ENCODE measurements at places on chromosomes 7 and 10.

DNA sequence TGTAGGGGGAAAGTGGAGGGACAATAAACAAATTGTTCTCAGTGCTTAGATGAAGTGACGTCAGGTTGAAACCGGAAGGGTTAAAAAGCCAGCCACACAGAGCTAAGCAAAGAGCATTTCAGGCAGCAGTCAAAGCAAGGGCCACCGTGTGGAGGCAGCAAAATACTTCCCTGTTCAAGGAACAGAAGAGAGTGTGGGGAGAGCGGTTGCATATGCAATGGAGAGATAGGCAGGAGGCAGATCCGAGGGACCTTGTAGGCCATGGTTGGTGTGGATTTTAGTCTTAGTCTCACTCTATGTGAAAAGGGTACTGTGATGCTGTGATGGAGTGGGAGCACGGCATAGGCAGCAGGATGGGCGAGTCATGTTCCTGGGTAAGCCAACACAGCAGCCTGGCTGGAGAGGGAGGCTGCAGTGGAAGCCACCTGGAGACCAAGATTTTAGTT, 3.8 kb upstream of the STN1 start:
- DNase-seq: no peak

GRCh38 chr7:66950311-66950710, 29.3 kb downstream of the TMEM248 start:
- no peak for DNase-seq

GRCh38 chr7:134804854-134805253, 25.4 kb downstream of the CALD1 start:
- DNase-seq: no peak

DNA sequence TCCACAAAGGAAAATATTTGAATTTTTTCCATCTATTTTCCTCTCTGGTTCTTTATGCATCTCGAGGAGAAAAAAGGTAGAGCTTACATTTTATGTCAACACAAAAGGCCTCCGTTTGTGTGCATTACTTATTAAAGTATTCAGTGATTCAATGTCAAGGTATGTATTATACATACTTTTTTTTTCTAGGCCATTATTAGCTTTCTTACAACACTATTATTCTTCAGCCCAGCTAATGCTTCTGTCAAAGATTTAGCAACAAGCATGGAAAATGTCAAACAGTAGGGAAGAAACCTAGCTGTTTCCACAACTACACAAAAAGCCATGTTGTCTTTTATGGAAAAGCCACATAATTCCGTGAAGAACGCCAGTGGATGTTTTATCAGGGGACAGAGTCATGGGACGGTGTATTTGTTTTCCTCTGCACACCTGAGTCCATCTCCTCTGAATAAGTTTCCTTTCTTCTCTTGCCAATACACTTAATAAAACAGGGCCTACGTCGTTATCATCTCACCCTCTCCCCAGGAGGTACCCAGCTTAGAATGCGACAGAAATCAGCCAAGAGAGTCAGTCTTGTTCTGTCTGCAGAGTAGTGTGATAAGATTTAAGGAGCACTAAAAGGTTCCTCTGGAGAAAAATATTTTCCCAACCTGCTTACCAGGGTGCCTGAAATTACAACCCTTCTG, 209.7 kb upstream of the AUTS2 start:
- no peak for DNase-seq

GRCh38 chr10:7199152-7199760, 211.6 kb downstream of the SFMBT2 start:
- no peak for DNase-seq

DNA sequence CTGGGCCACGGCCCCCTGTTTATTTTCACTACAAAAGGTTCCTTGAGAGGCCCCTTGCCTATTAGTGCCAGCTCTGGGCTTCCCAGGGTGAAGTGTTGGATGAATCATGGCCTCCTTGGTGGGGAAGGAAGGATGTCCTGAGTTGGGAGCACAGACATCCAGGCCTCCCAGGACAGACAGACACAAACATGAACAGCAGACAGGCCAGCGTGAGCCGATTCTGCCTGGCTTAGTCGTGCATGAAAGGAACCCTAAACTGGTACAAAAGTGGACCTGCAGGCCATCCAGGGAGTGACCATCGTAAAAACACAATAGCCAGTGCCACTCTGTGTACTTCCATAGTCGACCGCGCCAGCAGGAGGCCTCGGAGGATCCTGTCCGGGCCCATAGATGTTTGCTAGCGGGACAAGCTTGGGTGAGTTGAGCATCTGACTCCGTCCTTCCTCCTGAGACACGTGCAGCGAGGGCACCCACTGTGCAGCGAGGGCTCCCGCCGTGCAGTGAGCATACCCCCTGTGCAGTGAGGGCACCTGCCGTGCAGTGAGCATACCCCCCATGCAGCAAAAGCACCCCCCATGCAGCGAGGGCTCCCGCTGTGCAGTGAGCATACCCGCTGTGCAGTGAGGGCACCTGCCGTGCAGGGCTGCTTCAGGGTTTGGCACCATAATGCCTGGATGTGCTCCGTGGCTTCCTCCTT, 51.3 kb upstream of the PRKAR1B start:
- DNase-seq: no peak

- DNase-seq: no peak
Observed at GRCh38 chr10:130507461-130507860, 371.3 kb downstream of the GLRX3 start.

DNA sequence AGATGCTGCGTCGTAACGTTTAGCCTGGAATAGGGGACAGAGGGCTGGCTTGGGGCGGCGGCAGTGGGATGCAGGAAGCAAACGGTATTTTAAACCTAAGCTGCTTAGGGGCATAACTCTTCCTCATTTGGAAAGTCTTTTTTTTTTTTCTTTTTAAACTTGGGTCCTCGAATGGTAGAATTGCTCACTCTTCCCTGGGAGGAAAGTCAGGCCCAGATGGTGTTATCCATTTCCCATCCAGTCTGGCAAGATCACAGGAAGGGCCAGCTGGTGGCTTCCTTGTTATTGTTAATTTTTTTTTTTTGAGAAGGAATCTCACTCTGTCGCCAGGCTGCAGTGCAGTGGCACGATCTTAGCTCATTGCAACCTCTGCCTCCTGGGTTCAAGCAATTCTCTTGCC, 56.6 kb downstream of the TMEM209 start:
- DNase-seq: no peak

- DNase-seq: no peak
Observed at GRCh38 chr10:61376908-61377368, 76.2 kb downstream of the TMEM26 start.

- DNase-seq: no peak
Observed at GRCh38 chr7:134089446-134089845, 37.7 kb upstream of the LRGUK start.

- no peak for DNase-seq
Observed at GRCh38 chr10:118729200-118729599, 25.6 kb downstream of the CACUL1 start.

GRCh38 chr10:132810141-132810806, 24.3 kb upstream of the NKX6-2 start:
- no peak for DNase-seq

- DNase-seq: no peak
Observed at GRCh38 chr10:15813415-15813814, 46.9 kb downstream of the MINDY3 start.

DNA sequence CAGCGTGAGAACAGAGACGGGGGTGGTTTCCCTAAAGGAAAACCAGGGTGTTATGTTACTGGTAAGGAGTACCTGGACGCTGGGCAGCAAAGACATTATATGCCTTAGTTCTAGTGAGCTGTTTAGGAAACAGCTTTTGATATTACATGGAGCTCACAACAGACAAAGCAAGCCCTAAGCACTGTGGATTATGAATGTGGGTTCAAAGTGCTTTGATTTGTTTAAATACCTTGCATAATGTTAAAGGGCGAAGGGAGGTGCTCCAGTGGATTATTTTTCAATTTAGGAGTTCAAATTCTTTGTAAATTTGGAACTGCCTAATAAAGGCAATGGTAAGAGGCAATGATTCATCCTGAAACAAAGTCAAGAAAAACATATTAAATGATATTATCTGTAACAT, 13.8 kb downstream of the WNT16 start:
- no peak for DNase-seq

GRCh38 chr7:101533103-101533465, 96.0 kb downstream of the MYL10 start:
- no peak for DNase-seq

DNA sequence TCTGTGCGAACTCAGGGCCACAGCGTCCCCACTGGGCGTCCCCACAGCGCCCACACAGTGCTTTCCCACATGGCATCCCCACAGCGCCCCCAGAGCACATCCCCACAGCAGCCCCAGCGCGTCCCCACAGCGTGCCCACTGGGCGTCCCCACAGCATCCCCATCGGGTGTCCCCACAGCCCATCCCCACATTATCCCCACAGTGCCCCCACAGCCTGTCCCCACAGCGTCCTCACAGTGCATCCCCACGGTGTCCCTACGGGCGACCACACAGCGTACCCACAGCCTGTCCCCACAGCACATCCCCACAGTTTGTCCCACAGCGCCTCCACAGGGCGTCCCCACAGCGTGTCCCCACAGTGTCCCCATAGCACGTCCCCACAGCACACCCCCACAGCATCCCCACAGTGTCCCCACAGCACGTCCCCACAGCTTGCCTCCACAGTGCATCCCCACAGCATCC, 131.6 kb downstream of the ACTR3B start:
- DNase-seq: no peak

DNA sequence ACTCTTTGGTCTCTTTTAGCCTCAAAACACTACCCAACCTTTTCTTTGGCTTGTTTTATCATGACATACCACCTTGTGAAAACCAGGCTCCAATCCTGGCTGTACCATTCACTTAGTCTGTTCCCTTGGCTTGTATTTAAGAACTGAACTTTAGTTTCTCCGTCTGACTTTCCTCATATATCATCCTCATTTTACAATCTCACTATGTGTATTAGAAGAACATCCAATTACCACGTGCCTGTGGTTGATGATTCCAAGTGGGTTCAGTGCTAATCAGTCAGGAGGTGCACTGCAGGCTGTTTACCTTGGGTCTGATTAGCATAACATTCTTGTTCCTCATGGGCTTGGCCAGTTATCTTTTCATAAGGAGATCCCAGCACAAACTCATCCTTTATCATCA, 144.8 kb upstream of the KLF14 start:
- DNase-seq: no peak

- DNase-seq: no peak
Observed at GRCh38 chr10:29608062-29608461, 26.7 kb downstream of the SVIL start.

- no peak for DNase-seq
Observed at GRCh38 chr10:117762819-117763172, 220.2 kb downstream of the EMX2 start.

DNA sequence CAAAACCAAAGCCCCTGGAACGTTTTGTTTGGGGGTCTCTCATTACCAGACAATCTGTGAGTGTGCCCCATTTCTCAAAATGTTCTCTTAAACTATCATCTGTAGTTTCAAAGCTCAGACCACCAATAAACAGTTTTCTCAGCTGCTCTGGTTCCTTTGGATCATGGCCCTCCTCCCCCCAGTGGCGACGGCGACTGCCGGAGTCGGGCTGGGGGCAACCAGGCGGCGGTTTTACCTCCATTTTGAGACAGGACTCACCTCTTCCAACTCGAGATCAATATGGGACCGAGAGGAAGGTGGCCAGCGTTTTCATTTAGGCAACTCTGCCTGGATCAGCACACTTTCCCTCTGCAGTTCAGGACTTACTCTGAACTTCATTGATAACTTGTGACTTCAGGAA, 141.5 kb upstream of the ZNF32 start:
- no peak for DNase-seq

- DNase-seq: no peak
Observed at GRCh38 chr7:100174582-100174981, 2.6 kb downstream of the GPC2 start.

GRCh38 chr7:157470017-157470322, 133.2 kb downstream of the DNAJB6 start:
- DNase-seq: no peak

- no peak for DNase-seq
Observed at GRCh38 chr7:34155220-34155908, 250.0 kb downstream of the BMPER start.

GRCh38 chr10:79125092-79125491, 56.3 kb downstream of the ZMIZ1 start:
- no peak for DNase-seq

- peak; percentile 81 for DNase-seq
Observed at GRCh38 chr7:2403014-2403717, at the start of gene CHST12. Gene CHST12 (plus strand): TSS chr7:2403611. CDS start chr7:2432640, 29,029 bp downstream.

- no peak for DNase-seq
Observed at GRCh38 chr7:18572154-18572553, 76.6 kb downstream of the HDAC9 start.

DNA sequence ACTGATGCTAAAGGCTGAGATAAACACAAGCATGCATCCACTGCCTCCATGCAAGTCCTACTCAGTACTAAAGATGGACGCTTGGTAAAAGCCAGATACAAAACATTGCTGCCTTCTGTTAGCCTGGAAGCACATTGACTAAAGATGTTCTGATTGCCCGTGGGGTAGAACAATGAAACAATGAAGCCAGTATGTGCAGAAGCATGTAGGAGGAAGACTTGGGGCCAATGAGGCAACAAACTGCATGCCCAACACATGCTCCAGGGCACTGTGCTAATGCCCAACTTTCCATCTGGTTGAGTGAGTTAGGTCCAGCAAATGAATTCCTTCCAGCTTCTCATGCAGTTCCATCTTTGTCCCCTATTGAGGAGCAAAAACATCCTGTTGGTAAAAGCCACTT, 1245.5 kb downstream of the GATA3 start:
- DNase-seq: no peak

DNA sequence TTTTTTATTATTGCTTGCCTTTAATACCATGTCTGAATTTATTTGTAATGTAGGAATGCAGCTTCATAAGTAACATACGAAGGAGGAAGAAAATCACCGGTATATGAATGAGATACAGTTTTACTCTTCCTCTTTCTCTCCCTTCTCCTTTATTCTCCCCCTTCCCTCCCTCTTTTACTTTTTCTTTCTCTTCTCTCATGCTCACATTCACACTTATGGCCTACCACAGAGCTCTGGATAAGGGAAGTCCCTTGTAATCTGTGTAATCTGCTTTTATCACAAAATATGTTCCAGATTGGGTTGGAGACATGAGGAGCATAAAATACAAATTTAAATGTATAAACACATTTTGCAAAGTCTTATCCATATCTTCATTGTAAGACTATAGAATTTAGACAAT, 59.4 kb downstream of the MDFIC start:
- DNase-seq: no peak

GRCh38 chr7:111690364-111691111, 128.2 kb upstream of the IMMP2L start:
- no peak for DNase-seq

DNA sequence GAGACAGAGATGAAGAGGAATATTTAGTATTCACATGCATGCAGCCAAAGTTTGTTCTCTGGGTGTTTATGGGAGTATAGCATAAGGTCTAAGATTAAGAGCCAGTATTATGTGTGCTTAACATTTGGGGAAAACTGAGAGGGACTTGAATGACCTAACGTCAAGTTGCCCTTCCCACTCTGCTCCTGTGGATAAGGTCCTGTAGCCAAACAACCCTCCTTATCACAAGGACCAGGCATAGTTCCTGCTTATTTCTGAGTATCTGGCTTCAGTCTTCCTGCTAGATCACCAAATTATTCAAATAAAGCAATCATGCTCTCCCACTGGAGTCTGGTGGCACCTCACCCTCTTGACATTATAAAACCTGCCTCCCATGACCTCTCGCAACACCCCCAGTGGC, 137.9 kb upstream of the SEMA3E start:
- DNase-seq: no peak

GRCh38 chr10:25565570-25565969, 368.5 kb upstream of the MYO3A start:
- no peak for DNase-seq

GRCh38 chr7:95636140-95636940, 40.0 kb upstream of the PDK4 start:
- DNase-seq: no peak
